Colonic mucosa (tissue), 4 donors: ENCODE measurements at places on chromosomes 11 and 22. TPM values are rescaled to one million over a fixed set of nuclear protein-coding genes. Genes with fewer than 3 reads are reported as not detected.
A peak's percentile ranks its signal among the peaks of the same experiment; 100 is the strongest.

GRCh38 chr11:13207665-13208594 is 69.7 kb upstream of the BMAL1 start:
- DNase-seq = peak; percentile 54

- no peak for DNase-seq
Observed at GRCh38 chr11:102972853-102973252, 17.3 kb upstream of the MMP13 start.

GRCh38 chr22:30780026-30780425 is 85.4 kb downstream of the OSBP2 start:
- DNase-seq = no peak

Gene IGSF9B
- total RNA-seq = 6.0 TPM

DNA sequence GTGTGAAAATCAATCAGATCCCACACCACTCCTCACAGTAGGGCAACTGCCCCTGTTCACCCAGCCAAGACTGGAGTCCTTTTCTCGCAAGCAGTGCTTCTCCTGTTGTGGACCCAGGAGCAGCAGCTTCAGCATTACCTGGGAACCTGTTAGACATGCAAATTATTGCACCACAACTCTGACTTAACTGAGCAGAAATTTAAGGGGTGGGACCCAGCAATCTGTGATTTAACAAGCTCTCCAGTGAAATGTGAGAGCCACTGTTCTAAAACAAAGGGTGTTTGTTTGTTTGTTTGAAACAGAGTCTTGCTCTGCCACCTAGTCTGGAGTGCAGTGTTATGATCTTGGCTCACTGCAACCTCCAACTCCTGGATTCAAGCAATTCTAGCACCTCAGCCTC is 591.4 kb downstream of the SOX6 start:
- peak; percentile 47 for DNase-seq

Gene SHANK3
- total RNA-seq = 3.6 TPM
